ENCODE measurements at places on chromosomes 5 and 9.

- DNase-seq = no peak
These were observed 14.7 kb upstream of the ENC1 start for GRCh38 chr5:74655206-74655605.

DNA sequence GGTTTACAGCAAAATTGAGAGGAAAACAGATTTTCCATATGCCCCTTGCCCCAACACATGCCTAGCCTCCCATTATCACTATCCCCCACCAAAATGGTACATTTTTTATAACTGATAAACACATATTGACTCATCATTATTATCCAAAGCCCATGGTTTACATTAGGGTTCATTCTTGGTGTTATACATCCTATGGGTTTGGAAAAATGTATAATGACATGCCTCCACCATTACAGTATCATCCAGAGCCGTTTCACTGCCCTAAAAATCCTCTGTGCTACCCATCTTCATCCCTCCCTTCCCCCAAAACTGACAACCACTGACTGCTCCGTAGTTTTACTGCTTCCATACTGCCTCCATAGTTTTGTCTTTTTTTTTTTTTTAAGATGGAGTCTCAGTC lies 111.1 kb downstream of the ACTL7B start:
- no peak for DNase-seq

DNA sequence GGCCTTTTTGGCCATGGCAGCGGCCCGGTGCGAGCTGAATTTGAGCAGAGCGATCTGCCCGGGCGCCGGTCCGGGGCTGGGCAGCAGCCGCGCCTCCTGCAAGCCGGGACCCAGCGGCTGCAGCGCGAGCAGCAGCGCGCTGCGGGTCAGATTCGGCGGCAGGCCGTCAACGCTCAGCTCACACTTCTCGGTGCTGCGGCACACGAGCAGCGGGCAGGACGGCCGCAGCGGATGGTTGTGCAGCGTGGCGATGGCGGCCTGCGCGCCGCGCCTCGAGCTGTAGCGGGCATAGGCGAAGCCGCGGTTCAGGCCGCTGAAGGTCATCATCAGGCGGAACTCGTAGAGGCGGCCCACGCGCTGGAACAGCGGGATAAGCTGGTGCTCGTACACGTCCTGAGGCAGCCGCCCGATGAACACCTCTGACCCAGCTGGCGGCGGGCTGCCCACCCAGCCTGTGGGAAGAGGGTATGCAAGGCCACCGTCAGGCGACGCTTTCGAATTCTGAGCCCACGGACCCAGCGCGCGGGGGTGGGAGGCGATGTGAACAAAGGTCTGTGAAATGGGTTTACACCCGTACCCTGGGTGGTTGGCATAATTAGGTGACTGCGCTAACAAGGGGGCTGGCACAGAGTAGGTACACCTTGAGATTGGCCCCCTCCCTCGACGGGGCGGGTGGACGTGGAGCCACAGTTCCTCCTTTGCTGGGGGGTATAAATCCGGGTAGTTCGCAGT lies 755 bp downstream of the DND1 start:
- peak; percentile 76 for DNase-seq

DNA sequence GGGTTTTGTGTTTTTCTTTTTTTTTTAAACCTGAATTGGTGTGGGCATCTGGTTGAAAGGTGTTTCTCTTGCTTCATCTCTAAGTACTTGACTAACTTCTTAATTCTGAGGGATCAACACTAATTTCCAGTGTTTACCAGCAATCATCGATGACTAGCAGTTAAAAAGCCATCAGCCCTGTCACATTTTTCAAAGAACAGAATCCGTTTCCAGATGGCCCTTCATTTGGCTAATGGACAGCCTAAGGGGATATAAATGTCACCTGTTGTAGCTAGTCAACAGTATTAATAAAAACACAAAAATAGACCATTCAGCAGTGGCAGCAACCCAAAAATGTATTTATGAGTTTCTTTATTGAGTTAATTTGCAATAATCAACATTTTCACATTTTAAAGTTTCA lies 1076.5 kb downstream of the MAT2B start:
- DNase-seq = no peak

GRCh38 chr9:1261879-1262766 lies 212.0 kb downstream of the DMRT2 start:
- no peak for DNase-seq

GRCh38 chr5:44329716-44330115 lies 59.5 kb downstream of the FGF10 start:
- DNase-seq = no peak

DNA sequence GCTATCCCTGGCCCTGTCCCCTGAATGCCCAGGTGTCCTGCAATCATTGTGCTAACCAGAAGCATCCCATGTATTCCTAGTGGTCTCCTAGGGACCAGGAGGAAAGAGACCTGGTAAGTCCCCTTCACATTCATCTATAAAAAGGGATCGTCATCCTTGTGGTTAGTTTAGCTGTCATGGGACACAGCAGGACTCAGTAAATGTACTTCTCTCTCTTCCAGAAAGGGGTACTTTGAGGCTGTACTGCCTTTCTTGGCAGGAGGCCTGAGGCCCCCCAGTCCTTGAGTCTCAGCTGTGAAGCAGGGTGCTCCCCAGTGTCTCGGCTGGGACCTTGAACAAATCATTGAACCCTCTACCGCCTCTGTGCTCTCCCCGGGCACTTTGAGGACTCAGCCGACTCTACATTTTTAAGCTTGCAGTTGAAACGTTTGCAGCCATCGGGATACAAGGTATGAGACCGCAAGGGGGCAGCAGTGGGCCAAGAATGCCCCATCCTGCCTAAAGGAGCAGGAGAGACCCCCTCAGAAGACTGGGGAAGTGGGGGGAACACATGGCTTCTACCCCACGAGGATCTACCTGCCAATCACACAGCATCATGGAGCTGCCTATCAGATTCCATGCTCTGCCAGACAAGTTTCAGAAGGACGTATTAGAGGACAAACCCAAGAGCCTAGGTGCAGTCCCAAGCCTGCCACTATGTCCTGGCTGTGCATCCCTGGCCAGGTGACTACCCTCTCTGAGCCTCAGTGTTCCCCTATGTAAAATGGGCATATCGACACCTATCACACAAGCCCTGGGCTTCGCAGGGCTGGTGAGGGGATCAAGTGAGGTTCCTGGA lies 2.4 kb upstream of the PHYKPL start:
- peak; percentile 91 for DNase-seq

- DNase-seq = no peak
These were observed 174.1 kb downstream of the PRELID2 start for GRCh38 chr5:145660897-145661640.

- no peak for DNase-seq
These were observed 796.3 kb downstream of the SEMA5A start for GRCh38 chr5:8749556-8749955.

DNA sequence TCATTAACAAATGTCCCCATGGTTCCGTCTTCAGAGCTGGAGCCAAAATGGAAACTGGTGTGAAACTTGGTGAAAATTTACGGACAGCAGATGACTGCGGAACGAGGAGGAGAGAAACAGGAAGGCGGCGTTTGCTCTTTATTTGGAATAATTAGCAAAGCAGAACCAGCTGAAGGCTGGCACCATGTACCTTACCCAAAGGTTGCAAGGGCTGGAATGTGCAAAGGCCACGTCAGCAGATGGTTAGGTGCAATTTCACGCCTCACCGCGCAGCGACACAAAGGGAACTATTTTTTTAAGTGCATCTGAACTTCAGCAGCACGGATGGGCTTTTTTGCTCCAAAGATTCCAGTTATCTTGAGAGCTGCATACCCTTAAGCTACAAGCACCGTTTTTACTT lies 127.4 kb downstream of the COL23A1 start:
- no peak for DNase-seq

- DNase-seq = peak; percentile 60
These were observed 18.6 kb upstream of the TJP2 start for GRCh38 chr9:69155341-69156030.

Measured in GM23338 (cell line).